ENCODE measurements at places on chromosomes 11 and 22.

GRCh38 chr11:62958547-62959421 is 26.0 kb downstream of the SLC22A6 start:
- DNase-seq: no peak

GRCh38 chr11:70067591-70068341 is 10.4 kb upstream of the ANO1 start:
- no peak for DNase-seq

- no peak for DNase-seq
Measured at GRCh38 chr11:86617502-86617901, 54.9 kb downstream of the ME3 start.

DNA sequence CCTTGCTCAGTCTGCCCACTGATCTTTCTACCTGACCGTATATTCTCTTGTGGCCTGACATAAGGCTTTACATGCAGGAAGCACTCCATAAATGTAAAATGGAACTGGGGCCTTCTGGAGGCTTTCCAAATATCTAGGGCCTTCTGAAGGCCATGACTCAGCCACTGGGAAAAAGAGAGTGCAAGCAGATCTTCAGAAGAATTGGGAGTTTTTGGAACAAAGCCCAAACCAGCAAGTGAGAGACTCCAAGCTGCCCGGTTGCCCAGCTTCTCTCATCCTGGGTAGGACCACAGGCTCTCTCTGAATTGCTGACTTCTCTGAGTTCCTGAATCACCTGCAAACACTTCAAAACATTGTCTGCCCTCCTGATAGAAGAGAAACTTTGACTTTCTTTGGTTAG is 107.9 kb upstream of the BMAL1 start:
- DNase-seq: no peak

DNA sequence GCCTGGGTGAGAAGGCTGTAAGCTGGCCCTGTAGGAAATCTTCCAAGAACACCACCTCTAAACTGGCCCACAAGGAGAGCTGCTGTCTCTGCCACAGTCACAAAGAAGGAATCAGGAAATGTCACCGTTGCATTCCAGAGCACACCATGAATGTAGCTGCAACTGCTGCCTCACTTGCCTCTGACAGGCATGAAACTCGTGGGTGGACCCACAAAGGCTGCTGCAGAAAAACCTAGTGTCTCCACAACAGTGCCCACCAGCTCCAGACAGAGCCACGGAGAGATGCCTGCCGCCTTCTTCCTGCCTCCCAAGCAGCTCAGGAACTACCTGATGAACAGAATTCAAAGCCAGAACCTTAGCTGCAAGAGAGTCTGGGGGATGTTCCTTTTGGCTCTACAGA is 10.5 kb downstream of the DNAJB13 start:
- no peak for DNase-seq

DNA sequence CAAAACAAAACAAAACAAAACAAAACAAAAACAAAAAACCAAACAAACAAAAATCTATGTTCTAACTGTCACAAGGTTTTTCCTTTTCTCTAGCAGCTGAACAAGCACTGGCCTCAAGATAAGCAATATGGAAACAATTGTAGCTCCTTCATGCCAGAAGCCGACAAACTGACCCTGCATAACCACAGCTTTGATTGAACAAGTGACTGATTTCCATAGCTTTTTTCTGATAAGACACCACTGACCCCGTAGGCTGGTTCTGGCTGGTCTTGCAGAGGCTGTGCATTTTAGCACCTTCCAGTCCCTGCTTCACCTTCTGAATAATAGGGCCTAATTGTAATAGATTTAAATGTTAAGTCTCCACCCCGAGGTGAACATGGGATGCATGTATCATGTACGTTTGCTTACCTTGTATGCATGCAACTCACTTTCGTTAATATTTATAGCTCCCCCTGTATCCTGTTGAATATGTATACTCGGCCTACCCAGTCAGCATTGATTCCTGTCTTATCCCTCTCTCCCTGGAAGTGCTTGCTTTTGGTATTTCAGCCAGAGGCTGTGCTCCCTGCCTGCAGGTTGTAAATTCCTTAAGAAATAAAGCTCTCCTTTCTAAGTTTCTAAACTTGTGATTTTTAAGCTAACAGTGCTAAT is 49.6 kb downstream of the CNTF start:
- DNase-seq: no peak

- DNase-seq: no peak
Measured at GRCh38 chr22:17988800-17989513, 35.4 kb downstream of the MICAL3 start.

GRCh38 chr22:22896601-22897000 is 9.0 kb downstream of the IGLL5 start:
- no peak for DNase-seq

DNA sequence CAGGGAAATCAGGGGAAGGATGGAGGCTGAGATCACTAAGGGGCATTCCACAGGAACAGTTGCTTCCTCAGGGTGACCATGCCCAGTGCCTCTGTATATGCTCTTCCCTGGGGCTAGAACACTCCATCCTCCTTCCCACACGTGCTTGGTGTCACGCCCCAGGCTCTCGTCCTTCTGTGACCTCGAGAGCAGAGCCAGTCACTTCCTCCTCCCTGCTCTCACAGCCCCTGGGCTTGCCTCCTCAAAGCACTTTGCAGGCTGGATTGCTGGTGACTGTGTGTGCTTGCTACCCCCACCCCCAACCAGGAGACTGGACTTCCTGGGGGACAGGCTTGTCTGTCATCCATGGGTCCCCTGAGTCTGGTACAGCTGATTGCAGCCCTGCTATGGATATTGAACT is 56.5 kb upstream of the AMPD3 start:
- no peak for DNase-seq

DNA sequence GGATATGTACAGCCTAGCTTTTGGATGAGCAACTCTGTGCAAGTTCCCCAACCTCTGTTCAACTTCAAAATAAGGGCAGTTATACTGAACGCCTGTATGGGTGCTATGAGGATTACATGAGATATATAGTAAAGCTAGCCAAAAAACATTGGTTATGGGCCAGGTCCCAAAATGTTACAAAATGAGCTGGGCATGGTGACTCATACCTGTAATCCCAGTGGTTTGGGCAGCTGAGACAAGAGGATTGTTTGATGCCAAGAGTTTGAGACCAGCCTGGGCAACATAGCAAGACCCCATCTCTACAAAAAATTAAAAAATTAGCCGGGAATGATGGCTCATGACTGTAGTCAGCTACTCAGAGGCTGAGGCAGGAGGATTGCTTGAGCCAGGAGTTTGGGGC is 118.4 kb downstream of the TEAD1 start:
- no peak for DNase-seq

GRCh38 chr11:109821511-109821910 is 271.7 kb upstream of the ZC3H12C start:
- DNase-seq: no peak

GRCh38 chr11:103541186-103541795 is 432.1 kb downstream of the DYNC2H1 start:
- peak; percentile 26 for DNase-seq

DNA sequence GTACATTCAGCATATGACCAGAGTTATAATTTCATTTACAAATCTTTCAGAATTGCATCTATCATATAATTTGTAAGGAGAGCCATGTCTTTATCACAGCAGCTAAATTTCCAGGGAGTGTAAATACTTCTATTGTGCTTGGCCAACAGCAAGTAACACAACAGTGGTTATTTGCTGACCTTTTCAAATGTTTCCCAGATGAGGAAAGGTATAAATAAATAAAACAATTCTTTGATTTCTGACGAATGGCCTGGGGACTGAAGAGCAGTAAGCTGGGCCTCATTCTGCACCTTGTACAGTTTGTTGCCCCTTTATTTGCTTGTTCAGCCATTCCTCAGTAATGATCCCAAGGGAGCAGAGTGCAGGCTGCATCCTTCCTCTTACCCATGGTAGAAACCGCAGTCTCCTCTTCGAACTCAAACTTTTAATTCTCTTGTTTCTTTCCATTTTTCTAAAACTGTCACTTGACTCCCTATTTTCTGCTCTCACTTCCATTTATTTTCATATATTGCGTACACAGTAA is 132.8 kb downstream of the DDX10 start:
- no peak for DNase-seq

- no peak for DNase-seq
Measured at GRCh38 chr22:20578707-20579106, 71.3 kb downstream of the MED15 start.

GRCh38 chr11:1235306-1235900 is 12.5 kb downstream of the MUC5B start:
- DNase-seq: no peak

- peak; percentile 44 for DNase-seq
Measured at GRCh38 chr11:59615120-59615636, 396 bp downstream of the OSBP start.

All from T-helper 2 cell (primary cell).